Stimulated activated CD8-positive, alpha-beta memory T cell treated with anti-CD3 and anti-CD28 coated beads, Interleukin-15, amount 100 ng/mL, for 24 hours (primary cell): ENCODE measurements at places on chromosomes 7 and 10.

DNA sequence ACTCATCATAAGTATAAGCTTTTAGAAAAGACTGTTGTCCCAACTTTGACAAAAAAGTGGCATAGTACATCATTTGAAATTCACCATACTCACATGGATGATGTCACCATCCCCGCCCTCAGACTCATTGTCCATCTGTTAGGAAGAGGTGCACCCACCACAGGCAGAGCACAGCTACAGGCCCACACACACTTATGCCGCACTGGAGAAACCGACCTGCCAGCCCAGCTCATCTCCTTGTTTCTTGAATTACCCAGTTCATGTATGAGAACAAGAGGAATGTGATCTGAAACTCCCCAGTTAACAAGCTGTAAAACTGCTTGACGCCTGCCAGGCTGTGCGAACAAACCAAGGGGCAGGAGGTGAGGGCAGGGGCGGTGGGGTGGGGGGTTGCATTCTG is 312.0 kb downstream of the DPP6 start:
- DNase-seq = no peak

DNA sequence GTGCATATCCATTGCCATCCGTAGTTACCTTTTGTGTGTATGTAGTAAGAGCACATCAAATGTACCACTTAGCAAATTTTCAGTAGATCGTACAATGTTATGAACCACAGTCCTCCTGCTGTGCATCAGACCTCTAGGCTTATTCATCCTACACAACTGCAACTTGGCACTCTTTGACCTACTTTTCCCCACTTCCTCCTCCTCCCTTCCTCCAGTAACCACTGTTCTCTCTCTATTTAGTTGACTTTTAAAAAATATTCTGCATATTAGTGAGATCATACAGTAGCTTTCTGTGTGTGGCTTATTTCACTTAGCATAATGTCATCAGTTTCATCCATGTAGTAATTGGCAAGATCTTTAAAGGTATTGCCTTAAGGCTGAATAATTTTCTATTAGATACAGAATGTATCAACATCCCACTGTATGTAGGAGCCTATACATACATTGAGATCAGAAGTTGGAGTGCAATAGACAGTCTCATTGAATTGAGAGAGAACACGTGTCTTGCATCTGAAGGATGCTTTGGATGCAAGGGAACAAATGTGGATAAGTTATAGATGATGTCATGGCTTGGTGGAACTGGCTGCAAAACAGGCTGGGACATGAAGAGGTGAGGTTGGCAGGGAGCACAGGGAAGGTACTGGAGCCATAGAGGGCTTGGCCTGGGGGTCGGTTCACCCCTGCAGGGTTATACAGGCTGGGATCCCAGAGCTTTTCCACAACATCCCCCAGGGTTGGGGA is 83.0 kb upstream of the FAM180A start:
- no peak for DNase-seq

DNA sequence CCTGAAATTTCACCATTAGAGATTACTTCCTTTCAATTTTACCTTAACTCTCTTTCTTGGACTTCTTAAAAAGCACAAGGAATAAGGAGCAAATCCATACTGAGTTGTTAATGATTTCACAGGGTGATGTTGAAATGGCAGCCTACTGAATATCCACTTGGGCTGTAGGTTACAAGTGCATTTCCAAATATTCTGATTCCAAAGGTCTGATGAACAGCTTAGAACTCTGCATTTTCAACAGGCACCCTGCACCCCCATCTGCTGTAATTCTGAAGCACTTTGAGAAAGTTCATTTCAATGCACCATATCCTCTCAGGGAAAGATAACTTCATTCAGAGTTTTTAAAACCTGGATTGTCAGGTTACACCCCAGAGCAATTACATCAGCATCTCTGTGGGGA is 368.4 kb downstream of the KCNMA1 start:
- no peak for DNase-seq

DNA sequence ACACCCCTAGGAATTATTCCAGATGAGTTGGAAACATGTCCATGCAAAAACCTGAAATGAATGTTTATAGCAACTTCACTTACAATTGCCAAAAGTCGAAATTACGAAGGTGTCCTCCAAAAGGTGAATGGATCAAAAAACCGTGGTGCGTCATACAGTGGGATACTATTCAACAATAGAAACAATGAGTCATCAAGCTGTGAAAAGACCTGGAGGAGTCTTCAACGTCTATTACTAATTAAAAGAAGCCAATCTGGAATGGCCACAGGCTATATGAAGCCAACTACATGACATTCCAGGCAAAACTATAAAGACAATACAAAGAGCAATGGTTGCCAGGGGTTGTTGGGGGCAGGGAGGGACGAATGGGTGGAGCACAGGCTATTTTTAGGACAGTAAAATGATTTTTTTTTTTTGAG is 12.6 kb upstream of the PPP2R2D start:
- no peak for DNase-seq

GRCh38 chr7:133820584-133820983 is 306.6 kb upstream of the LRGUK start:
- no peak for DNase-seq

DNA sequence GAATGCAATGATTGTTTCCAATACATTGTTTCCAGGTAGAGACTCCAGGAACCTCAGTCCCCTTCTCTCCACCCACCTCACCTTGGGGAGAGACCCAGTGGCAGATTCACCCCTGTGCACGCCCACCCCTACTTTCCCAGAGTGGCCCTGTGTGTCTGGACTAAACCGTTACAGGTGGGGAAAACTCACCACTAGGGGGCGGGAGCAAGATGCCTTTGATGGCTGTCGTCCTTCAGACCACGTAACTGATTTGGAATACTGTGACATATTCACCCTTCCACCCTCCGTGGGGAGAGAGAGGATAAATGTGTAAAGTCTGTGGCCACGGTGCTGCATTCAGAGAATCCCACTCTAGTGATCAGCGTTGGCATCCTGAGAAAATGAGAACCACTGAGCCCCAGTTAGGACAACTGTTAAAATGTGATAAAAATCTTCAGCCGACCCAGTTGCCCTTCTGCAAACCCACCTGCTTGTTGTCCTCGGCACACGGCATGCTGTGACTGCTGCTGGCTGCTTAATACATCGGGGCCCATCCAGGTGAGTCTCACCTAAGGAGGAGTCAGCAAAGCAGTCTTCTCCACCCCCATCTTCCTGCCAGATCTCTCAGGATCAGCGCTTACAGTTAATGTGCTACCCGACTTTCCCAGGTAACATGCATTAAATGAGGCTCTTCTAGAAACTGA is 41.5 kb upstream of the NMT2 start:
- peak; percentile 50 for DNase-seq

DNA sequence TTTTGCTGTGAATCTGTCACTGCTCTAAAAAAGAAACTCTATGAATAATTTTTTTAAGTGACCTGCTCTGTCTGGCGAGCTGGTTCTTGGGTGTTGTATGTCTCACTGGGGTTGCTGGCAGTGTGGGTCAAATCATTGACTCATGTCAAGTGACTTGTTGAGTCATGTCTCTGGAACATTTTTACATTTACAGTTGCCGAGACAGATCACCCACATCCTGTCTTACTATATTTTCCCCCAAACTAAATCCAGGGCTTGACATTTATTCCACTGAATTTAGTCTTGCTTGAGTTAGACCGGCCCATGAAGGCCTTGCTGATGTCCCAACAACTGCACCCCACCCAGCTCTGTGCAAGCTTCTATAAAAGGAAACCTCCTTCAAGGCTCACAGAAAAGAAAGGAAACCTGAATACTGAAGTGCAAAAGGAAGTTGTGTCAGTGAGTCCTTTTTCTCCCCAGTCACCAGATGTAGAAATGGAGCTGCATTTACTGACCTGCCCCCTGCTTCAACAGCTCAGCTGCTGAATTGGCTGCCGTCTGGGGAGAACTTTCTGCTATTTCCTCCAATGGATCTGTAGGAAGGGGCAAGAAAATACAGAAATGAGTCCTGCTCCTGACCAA is 290.3 kb downstream of the TNS3 start:
- no peak for DNase-seq

DNA sequence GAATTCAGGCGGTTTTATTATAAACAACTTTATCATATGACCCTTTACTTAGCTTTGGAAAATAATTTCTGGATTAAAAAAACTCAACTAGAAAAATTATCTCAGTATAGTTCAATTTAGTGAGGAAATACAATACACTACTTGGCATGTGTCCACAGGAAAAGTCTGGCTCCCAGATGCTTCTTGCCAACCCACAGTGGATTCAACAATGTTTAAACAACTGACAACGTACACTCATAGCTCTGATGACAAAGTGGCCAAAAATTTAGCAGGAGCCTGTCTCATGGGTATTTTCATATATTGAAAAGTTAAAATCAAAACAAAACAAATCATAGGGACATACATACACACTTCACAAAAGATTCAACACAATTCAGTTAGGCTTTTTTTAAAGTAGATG is 158.8 kb downstream of the SKAP2 start:
- no peak for DNase-seq

GRCh38 chr7:13933536-13933935 is 55.9 kb downstream of the ETV1 start:
- no peak for DNase-seq

DNA sequence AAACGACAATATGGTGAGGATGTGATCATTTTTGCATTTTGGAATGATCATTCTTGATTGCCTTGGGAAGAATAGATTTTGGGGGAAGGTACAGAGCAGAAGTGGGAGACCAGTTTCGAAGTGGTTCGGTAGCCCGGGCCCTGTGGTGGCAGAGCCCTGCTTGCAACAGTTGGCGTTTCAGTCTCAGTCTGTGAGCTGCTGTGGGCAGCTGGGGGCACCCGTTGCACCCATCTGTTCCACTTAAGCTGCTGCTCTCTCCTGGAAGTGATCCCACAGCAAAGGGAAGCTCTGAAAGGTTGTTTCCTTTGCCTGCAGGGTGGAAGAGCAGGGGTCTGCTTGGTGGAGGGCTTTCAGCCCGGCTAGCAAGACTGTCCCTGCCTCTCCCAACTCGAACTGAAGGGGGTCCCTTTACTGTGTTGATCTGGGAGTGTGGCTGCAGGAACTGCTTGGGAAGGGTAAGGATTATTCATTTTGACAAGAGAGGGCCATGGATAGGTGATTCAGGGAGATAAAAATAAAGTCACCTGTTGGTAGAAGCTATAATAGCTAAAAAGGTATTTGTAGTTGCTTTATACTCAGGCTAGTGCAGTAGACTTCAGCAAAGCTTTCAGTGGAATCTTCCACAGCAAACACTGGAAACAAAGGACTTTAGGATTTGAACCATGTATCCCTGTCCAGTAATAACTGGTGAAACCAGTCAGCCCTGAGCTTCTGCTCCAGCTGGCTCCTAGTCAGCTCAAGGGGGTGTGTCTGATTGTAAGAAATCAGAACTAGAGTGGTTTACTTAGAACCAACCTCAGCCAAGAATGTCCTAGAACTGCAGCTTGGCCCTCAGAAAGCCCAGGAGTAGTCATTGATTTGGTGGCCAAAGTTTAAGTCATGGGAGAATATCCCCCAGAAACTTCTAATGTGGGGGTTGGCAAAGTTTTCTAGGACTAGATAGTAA is 53.1 kb upstream of the PDCD4 start:
- no peak for DNase-seq

DNA sequence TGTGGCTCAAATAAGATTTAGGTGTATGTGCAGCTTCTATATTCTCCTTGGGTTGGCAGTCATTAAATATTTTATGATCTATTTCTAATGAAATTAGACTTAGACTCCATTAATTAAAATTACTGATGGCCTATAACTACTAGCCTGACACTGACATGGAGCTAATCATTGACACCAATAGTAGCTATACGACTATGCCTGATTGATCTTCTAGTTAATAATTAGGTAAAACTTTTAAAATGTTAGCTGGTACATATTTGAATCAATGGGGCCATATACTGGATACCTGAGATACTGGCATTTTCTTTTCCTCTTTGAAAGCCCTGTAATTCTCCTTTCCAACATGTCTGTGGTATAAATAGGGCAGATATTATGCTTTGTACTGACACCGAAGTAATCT is 14.4 kb downstream of the WEE2 start:
- no peak for DNase-seq

- no peak for DNase-seq
Observed at GRCh38 chr7:50446542-50446960, 3.6 kb downstream of the FIGNL1 start.

DNA sequence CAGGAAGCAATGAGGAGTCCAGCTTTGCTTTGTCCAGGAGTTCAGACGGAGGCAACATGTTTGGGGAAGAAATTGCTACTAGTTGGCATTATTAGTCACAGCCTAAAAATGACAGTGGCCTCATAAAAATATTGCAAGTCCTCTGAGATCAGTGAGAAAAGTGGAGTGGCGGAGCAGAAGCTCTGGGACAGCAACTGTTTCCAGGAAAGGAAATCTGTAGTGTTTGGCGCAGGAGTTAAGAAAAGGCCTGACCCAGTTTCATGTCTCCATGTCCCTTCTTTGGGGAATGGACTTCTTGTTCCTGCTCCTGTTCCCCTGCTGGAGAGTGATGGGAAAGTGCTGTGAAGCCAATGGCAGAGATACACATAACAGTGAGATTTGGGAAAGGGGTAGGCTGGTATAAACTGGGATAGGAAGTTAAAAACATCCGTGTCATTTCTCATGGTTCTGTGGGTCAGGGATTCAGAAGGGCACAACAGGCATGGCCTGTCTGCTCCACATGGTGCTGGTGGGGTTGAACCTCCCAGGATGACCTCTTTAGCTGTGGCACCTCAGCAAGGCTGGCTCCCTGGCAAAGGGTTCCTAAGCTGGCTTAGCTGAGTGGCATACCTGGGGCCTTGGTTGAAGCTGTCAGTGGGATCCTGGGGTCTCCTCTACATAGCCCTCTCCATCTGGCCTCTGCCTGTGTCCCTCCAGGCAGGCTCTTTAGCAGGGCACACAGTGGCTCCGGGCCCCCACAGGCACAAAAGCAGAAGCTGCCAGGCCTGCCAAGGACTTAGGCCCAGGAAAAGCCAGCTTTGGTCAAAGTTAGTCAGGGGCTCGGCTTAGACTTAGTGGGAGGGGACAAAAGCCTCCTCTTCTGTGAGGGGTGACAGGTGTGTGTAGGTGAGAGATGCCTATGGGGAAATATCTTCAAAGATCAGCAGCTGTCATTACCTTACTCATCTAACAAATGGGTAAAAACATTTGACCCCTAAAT is 77.7 kb downstream of the WDFY4 start:
- no peak for DNase-seq

DNA sequence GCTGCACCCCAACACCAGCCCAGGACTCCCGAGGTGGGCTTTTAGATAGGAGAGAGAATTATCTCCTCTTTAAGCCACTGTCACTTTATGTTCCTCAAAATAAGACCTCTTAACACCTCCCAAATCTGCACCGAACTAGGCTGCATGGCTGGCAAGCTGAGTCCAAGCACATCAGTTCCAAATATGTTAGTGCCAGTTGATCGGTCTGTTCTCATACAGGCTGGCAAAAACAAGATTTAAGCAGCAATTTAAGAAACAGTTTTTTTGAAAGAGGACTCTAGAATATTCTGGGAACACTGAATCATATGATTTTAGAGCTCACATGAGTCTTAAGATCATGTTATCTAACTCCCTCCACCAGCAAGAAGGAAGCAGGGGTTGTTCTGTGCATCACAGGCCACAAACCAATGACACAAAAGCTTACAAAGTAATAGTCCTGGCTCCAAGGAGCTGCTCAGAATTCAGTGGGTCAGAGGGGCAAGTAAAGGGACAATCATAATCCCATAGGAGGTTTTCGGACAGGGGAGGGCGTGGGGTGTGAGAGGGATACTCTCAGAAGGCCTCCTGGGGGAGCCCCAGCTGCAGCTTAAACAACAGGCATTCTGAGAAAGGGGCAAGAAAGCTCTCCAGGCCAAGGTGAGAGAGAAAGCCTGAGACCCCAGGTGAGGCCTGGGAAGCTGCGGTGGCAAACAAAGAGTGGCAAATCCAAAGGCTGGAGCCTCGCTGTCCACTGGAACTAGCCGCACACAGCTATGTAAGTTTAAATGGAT is 7.1 kb downstream of the COBL start:
- no peak for DNase-seq

- DNase-seq = no peak
Observed at GRCh38 chr7:136677471-136678365, 190.7 kb upstream of the CHRM2 start.
